ENCODE measurements at places on chromosomes 6 and 20.

DNA sequence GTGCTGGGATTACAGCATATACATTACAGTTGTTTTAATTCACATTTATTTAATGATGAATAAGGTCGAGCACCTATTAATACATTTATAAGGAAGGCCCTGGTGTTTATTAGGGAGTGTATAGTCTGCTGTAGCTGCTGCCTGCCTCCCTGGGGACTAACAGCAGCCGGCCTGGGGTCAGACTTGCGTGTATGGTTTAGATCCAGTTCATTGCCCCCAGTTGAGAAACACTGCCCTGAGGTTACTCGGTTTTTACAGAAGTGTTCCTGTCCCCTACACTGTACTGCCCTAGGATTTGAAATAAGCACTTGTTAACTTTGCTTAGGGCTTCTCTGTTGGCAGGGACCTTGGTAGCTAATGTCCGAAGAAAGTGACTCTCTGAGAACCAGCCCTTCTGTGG lies 4.0 kb downstream of the TTPAL start:
- no peak for DNase-seq

- DNase-seq: no peak
Measured at GRCh38 chr6:49541936-49542335, 8.5 kb upstream of the C6orf141 start.

- no peak for DNase-seq
Measured at GRCh38 chr6:77015350-77015749, 447.9 kb downstream of the HTR1B start.

DNA sequence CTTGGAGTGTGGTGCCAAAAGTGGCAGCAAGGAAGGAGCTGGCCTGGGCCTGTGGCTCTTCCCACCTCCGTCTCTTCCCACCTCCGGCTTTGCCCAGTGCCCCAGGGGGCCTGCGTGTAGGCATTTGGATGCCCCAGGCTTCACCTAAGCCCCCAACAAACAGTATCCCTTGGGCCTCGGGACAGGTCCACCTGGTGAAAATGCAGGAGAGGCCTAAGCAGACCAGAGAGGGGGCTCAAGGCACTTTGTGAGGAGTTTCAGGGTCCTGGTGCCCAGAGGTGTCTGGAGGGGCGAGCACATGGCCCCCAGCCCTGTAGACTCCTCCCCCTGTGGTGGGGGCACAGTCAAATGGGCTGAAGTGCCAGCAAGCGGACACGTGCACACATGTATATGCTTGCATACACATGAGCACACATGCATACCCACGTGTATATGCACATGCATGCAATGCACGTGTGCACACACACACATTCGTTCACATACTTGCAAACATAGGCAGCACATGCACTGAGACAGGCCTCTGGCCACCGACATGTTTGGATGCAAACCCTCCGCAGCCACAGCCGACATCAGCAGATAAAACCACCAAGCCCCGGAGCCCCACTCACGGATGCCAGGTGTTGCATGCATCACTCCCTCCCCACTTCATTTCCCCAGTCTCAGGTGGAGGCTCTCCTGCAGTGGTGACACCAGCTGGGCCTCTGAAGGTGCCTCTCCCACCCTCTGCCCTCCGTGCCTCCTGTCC lies 124.5 kb downstream of the TAF4 start:
- DNase-seq: no peak

- no peak for DNase-seq
Measured at GRCh38 chr6:45558858-45559257, 181.1 kb upstream of the SUPT3H start.

GRCh38 chr6:151141685-151142084 lies 98.1 kb upstream of the AKAP12 start:
- DNase-seq: no peak

GRCh38 chr6:147071776-147072175 lies 132.4 kb upstream of the STXBP5 start:
- DNase-seq: no peak

DNA sequence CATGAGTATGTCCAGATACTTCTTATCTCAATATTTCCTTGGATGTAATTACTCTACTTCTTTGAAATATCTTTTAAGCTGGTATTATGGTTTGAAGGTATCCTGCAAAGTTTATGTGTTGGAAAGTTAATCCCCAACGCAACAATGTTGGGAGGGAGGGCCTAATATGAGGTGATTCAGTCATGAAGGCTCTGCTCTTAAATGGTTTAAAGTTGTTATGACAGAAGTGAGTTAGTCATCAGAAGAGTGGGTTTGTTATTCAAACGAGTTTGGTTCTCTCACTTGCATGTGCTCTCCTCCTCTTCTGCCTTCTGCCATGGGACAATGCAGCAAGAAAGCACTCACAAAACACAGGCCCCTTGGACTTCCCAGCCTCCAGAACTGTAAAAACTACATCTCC lies 176.3 kb downstream of the KCNQ5 start:
- DNase-seq: no peak

- DNase-seq: no peak
Measured at GRCh38 chr6:72938104-72938503, 287.2 kb downstream of the KHDC1L start.

DNA sequence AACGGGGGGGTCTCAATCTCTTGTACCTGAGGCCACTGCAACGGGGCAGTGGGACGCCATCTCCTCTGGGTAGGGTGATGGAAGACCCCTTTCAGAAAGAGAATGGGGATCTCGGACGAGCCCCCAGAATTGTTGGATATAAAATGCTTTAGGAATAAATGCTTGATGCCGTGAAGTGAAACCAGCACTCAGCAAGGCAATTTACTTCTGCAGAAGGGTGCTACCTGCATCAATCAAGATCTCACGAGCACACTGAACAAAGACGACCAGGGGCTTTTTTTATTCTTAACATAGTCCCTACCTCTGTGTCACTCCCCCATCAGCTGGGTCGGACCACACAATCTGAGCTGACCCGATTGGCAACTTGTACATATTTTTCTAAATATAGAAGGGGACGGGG lies 203.6 kb upstream of the TBX18 start:
- DNase-seq: no peak

GRCh38 chr20:20304942-20305341 lies 63.0 kb upstream of the INSM1 start:
- no peak for DNase-seq

GRCh38 chr20:35327074-35327976 lies 35.1 kb upstream of the FAM83C start:
- no peak for DNase-seq

DNA sequence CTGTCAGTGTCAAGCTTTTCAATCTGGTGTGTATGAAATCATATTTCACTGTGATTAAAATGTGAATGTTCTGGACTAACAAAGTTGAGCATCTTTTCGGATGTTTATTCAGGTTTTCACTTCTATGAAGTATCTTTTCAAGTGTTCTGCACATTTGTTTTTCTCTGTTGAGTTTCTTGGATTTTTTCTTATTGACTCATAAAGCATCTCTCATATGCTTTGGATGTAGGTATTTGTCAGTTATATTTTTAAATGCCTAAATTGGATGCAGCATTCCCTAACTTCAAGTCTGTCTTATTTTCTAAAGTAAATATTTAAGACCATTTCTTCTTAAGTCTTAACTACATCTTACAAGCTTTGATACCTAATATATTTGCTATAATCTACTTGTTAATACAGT lies 398.0 kb downstream of the PLCB1 start:
- no peak for DNase-seq

DNA sequence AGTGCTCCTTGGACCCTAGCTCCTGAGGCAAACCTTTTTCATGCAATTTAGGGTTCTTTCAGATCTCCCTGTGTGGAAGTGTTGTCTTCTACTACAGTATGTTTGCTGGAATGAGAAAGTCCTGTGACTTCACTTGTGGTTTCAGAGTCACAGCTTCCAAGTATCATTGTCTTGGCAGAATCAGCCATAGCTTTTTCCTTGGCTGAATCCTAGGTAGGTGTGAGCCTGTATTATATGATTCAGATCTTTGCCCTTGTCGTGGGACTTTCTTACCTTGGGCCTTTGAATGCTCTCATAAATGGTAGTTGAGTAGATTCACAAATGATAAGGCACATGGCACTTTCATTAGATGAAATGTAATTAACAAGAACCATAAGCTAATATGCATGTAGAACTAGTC lies 16.5 kb downstream of the CARMIL1 start:
- DNase-seq: no peak

Measured in activated CD4-positive, alpha-beta T cell treated with anti-CD3 and anti-CD28 coated beads, Interleukin-2, amount 50 U/mL, for 24 hours (primary cell).